ENCODE measurements at places on chromosomes 4 and X.

- no peak for DNase-seq
These were observed 200.2 kb downstream of the CLCN4 start for GRCh38 chrX:10356979-10357378.

- DNase-seq = no peak
These were observed 93.8 kb downstream of the GPC4 start for GRCh38 chrX:133321451-133321850.

GRCh38 chrX:142251680-142252079 lies 46.6 kb upstream of the MAGEC2 start:
- DNase-seq = no peak

DNA sequence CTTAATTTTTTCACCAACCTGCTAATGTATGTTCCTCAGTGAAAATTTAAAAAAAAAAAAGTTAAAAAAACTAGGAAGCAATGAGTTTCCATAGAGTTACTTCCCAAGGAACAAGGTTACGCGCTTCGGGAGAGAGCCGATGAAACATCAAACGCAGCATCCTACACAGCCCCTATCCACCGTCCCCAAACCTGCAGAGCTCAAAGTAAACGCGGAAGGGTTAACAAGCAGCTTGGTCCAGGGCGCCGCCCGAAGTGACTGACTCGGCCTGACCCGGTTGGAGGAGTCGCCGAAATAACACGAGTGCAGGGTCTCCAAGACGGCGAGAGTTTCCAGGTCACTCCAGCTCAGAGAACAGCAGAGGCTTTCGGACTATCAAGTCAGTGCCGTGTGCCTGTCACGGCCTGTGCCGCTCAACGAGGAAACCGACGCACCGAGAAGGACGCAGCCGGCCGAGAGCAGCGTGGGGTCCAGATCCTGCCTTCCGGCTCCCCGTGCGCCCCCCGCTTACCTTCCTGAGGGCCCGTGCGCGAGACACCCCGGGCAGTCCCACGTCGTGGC lies 512 bp downstream of the NOP14 start:
- DNase-seq = no peak

GRCh38 chr4:148847544-148848255 lies 405.5 kb upstream of the NR3C2 start:
- no peak for DNase-seq

GRCh38 chrX:12984603-12985319 lies 9.9 kb downstream of the TMSB4X start:
- no peak for DNase-seq

- DNase-seq = no peak
These were observed 35.2 kb upstream of the LPAR4 start for GRCh38 chrX:78712336-78712735.

DNA sequence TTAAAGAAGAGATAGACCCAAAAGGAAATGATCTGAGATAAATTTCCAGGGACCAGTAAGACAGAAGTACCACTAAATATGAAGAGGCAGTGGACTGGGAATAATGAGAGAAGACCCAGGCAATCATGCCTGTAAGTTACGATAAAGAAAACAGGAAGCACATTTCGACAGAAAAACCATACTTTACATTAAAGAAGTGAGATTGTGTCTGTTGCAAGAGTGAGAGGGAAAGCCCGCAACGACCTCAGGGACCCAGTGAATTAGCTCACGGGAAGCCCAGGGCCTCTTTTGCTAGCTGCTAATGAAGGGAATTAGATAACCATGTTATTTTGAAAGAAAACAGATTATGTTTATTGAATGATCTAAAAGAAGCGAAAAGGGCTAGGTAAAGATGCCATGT lies 28.9 kb upstream of the ACSL1 start:
- DNase-seq = no peak

DNA sequence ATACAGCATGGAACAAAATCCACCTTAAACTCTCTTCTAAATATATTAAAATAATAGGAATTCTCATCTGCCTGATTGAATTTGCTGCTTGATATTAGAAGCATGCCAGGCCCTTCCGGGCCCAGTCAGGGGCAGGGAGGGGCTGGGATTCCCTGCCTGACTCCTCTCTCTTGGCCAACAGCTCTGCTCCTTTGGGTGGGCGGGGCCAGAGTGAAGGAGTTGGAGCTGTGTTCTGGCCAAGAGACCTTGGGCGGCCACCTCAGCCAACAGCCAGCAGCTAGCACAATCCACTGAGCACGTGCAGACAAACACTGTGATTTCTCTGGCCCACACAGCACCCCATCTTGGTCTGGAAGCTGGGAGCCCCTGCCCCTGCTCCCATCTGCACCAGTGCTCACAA lies 140.3 kb downstream of the PJA1 start:
- DNase-seq = no peak

DNA sequence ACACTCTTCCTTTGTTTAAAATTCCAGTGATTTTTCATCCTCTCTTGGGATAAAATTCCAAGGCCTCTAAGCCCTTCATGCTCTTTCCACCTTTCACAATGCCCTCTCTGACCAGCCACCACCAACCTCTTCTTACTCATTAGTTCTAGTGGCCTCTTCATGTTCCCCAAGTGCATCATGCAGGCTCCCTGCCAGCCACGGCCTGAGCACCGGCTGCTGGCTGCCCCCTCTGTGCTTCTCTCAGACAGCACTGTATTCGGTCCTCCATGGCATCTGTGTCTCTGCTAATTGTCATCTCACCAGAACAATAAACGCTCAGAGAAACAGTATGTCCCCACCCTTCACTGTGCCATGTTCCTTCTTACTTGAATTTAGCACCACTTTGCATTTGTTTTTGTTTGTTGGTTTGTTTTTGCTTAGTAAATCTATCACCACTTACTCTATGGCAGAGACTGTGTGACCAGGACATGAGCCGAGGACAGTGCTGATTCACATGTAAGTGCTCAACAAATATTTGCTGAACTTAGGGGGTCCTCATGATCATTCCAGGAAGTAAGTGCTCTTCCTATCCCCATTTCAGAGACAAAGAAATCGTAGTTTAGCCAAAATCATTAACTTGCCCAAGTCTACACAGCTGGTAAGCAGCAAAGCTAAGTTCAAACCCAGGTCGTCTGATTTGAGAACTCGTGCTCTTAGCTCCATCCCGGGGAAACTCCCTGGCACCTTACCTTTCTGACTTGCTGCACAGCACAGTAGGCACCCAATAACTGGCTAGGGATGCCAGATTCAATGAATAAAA lies 77.1 kb upstream of the UCP1 start:
- DNase-seq = no peak

- no peak for DNase-seq
These were observed 62.1 kb upstream of the LANCL3 start for GRCh38 chrX:37509349-37509748.

- DNase-seq = no peak
These were observed 968 bp downstream of the GPRIN3 start for GRCh38 chr4:89306486-89307177.

- no peak for DNase-seq
These were observed 186.1 kb downstream of the ENOX2 start for GRCh38 chrX:130716781-130717413.

- DNase-seq = no peak
These were observed 22.9 kb upstream of the STPG2 start for GRCh38 chr4:98166025-98166730.

- no peak for DNase-seq
These were observed 30.5 kb upstream of the SPP1 start for GRCh38 chr4:87944967-87945366.

- no peak for DNase-seq
These were observed 118.4 kb downstream of the APBB2 start for GRCh38 chr4:41095973-41096372.

DNA sequence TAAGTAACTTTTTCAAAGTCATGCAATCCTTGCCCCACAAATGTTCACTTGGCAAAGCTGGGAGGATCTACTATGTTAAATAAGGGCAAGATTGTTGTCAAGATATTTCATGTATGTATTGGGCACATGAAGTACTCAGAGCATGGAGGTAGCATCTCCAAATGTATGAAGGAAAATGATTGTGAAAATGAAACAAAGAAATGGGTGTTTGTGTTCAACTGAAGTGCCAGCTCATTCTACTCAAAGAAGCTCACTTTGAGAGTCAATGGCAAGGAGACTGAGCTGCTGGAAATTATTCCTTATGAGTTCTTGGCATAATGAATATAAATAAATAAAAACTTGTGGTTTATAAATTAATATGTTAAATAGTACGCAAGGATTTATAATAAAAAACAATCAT lies 124.5 kb upstream of the ARSJ start:
- no peak for DNase-seq

DNA sequence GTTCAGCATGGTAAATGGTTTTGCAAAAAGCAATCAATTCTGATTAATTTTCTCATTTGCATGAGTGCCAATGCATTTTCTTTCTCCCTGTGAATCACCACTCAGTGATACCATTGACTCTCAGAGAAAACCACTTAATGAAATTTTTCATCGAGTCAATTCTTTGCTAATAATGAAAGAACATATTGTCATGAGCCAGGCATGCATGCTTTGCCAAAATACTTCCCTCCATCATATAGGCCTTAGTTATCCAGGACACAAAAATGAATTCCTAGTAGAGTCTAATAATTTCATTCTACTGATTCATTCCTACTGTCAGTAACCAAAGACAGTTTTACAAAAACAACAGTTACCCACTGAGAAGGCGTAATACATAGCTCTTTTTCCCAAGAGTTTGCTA lies 680.0 kb downstream of the TRIML1 start:
- no peak for DNase-seq

DNA sequence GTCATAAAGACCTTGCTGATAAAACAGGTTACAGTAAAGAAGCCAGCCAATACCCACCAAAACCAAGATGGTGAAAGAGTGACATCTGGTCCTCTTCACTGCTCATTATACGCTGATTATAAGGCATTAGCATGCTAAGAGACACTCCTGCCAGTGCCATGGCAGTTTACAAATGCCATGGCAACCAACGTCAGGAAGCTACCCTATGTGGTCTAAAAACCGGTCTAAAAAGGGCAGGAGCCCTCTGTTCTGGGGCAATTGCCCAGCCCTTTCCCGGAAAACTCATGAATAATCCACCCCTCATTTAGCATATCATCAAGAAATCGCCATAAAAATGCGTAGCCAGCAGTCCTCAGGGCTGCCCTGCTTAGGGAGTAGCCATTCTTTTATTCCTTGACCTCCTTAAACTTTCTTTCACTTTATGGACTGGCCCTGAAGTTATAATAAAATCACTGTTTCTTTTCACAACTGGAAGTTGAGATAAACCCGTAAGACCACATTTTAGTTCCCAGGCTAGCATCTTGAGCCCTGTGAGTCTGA lies 260.5 kb upstream of the FAT1 start:
- no peak for DNase-seq

DNA sequence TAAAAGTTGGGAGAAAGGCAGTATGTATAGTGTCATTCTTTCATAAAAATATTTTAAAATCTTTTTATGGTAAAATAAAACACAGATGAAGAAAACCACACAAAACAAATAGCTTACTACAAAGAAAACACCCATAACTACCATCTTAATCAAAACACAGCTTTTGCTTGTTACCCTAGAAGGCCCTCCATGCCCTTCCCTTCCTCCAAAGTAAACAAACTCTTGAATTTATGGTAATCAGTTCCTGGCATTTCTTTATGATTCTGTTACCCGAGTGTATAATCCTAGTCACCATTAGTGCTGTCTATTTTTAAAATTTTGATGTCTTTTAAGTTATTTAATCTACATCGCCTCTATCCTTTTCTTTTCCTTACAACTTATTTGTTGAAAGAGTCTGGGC lies 170.9 kb downstream of the APBB2 start:
- DNase-seq = no peak

GRCh38 chrX:22186165-22186564 lies 86.5 kb upstream of the CBLL2 start:
- no peak for DNase-seq
